ENCODE measurements at places on chromosomes 5 and 9.

DNA sequence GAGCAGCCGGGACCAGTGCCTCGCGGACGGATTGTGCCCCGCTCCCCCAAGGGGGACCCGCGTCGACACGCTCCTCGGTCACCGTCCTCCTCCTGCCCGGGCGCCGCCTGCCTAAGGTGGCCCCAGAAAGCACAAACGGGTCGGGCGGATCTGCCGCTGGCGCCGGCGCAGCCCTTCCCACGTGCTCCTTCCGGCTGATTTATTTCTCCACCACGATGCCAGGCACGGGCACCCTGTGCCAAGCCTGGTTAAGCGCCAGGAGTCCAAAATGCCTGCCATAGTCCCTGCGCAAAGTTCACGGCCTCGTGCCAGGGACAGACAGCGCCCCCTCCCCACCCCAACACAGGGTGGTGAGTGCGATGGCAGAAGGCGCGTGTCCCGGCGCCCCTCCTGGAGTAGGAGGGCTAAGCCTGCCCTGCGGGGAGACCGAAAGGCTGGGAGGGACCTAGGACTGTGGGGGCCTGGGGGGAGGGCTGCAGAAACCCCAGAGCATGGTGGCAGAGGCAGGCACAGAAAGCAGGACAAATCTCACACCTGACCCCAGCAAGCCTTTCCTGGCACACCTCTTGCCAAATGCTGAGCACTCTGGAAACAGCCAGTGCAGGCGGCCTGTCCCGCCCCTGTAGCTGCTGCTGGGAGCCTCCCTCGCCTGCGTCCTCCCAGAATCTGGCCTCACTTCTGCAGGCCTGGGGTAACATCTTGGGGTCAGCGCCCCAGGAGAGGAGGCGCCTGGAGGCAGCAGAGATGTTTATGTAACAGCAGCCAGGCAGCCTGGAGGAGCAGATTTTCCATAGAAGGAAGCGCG, 1.1 kb upstream of the NOTCH1 start:
- no peak for DNase-seq

DNA sequence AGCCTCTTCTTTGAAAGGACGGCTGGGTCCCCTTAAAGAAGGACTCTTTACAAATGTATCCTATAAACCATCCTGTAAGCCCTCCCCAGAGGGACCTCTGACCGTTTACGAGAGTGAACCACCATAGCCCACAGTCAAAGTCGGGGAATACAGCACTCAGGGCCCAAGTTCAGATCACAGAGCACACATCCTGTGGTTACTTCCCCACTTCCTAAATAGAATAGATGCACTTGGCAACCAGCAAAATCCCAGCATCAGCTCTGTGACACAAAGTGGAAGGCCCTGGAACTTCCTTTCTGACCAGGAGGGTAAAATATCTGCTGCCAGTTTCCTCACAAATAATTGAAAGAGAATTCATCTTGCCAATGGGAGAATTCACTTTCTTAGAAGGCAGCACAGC, 6.9 kb upstream of the IGFBPL1 start:
- no peak for DNase-seq

DNA sequence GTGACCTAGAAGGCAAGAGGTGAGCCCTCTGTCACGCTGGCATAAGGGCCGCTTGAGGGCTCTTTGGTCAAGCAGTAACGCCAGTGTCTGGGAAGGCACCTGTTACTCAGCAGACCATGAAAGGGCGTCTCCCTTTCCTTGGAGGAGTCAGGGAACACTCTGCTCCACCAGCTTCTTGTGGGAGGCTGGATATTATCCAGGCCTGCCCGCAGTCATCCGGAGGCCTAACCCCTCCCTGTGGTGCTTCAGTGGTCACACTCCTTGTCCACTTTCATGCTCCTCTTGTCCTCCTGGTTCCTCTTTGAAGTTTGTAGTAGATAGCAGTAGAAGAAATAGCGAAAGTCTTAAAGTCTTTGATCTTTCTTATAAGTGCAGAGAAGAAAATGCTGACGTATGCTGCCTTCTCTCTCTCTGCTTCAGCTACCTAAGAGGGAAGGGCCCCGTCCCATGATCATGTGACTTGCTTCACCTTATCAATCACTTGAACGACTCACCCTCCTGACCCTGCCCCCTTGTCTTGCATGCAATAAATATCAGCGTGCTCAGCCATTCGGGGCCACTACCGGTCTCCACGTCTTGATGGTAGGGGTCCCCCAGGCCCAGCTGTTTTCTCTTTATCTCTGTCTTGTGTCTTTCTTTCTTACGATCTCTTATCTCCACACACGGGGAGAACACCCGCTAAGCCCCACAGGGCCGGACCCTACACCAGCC, 16.7 kb upstream of the SCGB3A1 start:
- no peak for DNase-seq

- DNase-seq, result no peak
These were observed 336.5 kb downstream of the EBF1 start for GRCh38 chr5:158763217-158763616.

GRCh38 chr5:77637998-77638762, at the start of gene OTP:
Gene OTP (minus strand): TSS chr5:77638713. CDS start chr5:77638549, 164 bp downstream.
- DNase-seq, result no peak

DNA sequence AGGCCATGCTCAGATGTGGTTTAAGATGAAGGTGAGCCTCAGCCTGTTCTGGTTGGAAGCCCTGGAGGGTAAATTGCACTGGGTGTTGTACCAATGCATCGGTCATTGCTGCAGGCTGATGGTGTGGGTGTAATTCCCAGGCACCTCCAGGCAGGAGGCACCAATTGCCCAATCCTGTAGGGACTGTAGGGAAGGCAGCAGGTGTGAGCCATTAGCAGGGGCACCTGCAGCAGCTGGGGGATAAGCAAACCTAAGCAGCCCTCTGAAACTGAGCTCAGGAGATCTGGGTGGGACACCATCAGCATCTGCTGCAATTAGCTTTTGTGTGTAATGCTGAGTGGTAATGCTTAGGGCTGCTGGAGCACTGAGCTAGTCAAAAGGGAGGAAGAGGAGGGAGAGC, 190.1 kb upstream of the TBC1D2 start:
- DNase-seq, result no peak

GRCh38 chr5:68911840-68912690, 181.7 kb upstream of the SLC30A5 start:
- DNase-seq, result no peak

- DNase-seq, result peak; percentile 40
These were observed 35.1 kb upstream of the ADRB2 start for GRCh38 chr5:148791334-148791667.

- DNase-seq, result no peak
These were observed 40.7 kb downstream of the WNK2 start for GRCh38 chr9:93224591-93224990.

DNA sequence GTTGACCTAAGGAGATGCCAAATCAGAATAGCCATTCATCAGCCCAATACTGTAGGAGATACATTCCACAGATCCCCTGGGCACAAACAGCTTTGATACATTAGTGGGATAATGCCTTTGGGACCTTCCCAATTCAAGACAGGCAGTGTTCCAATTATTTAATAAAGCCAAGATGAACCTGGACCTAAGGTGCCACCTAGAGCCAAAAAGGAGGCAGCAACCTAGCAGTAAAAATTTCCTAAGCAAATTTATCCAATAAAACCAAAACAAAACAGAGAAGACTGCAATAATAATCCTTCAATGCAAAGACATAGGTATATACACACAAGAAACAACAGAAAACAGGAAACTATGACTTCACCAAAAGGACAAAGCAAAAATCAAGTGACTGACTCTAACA, 253.0 kb downstream of the HINT1 start:
- DNase-seq, result no peak

All from stimulated activated CD4-positive, alpha-beta T cell treated with anti-CD3 and anti-CD28 coated beads, Interleukin-1b, Interleukin-23, amount 100 ng/mL, for 24 hours (primary cell).